ENCODE measurements at places on chromosomes 16 and 17.

DNA sequence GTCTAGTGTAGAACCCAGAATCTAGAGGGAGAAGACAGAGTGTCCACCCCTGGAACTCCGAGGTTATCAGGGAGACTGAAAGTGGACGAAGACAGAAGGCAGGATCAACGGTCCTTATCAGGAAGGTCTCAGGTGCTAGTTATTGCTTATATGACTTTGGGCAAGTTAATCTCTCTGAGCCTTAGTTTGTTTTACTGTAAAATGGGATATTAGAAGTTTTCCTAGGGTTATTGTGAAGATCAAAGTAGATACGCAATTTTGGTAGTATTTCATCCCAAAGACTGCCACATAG is 1.2 kb downstream of the RNF167 start:
- no peak for DNase-seq

- DNase-seq, result no peak
These were observed 377.0 kb upstream of the TNRC6C start for GRCh38 chr17:77581480-77581879.

DNA sequence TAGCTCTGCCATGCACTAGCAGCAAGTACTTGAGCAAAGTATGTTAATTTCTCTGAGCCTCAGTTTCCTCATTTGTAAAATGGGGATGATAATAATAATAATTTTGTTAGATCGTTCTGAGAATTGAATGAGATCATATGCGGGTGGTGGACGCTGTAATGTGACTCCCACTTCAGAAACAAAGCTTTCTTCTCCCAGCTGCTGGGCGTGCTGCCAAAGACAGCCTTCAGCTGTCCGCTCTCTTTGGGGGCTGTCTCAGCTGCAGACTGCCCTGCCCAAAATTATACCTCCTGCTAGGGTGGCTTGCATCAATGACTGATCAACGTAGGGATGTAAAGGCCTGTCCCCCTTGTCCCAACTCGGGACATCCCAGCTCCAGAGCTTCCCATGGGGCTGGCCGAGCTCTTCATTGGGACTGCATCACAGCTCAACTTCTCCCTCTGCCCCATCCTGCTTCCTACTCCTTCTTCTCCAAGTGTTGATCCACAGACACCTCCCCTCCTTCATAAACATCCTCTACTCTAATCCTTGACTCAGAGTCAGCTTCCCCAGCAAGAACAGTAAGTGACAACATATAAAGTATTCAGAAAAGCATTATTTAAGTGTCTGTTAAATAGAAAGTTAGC is 30.7 kb upstream of the CDH5 start:
- peak; percentile 63 for DNase-seq

DNA sequence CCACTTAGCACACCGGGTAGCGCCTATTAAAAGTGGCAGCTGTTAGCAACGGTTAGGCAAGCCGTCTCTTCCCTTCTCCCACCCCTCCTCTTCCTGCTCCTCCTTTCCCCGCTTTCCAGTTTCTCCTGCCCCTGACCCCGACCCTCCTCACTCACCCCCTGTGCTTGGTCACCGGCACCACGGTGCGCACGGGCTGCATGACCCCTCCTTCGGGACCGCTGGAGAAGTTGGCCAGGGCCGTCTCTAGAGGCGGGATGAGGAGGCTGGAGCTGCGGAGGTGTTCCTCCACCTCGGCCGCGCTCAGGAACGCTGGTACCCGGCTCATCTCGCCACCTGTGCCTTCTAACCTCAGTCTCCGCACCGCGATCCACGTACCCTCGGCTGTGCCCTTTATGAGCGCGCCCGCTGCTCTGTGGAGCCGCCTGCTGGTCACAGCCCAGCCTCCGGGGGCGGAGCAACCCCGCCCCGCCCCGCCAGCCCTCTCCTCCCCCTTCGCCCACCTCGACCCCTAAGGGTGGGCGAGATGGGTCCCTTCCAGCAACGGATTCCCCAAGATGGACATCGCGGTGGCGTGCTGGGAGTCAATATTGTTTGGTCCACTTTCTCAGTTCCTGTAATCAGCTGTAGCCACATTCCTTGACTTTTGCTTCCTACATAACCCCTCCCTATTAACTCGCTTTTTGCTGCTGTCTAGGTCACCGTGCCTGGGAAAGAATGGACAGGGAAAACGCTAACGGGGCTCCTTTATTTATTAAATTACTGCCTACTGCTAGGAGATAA is at the start of gene CRYM:
CRYM (minus strand) TSS at position 364 of the 780 bp plus-strand sequence; CDS start at position 325, 39 bp downstream.
- DNase-seq, result no peak

DNA sequence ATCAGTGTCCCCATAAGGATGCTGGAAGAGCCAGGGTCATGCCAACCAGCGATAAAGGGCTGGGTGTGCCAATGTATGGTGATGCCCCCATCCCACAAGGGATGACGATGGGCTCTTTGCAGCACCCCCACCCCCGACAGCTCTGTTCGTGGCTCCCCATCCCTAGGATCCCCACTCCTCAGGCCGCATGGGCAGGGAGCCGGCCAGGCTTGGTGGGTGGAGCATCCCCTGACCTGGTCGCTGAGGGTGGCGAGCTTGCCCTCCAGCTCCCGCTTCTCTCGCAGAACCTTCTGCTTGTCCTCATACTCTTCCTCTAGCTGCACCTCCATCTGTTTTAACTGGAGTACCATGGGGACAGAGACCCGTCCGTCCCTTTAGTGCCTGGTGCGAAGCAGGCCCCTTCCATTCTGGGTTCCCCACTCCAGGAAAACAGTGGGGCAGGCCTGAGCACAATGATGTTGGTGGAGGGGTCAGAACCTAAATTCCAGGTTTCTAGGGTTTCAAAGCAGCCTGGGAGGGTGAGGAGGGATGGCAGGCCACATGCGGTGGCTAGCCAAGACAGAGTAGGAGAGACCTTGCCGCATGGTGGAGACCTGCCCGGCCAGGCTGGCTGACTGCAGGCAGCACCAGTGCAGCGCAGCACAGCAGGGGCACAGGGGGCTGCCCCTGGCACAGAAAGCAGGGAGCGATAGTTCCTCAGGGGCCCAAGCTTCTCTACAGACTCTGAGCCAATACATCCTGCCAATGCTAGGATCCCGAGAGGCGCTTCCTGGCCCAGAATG is 50.3 kb downstream of the PIPOX start:
- no peak for DNase-seq

DNA sequence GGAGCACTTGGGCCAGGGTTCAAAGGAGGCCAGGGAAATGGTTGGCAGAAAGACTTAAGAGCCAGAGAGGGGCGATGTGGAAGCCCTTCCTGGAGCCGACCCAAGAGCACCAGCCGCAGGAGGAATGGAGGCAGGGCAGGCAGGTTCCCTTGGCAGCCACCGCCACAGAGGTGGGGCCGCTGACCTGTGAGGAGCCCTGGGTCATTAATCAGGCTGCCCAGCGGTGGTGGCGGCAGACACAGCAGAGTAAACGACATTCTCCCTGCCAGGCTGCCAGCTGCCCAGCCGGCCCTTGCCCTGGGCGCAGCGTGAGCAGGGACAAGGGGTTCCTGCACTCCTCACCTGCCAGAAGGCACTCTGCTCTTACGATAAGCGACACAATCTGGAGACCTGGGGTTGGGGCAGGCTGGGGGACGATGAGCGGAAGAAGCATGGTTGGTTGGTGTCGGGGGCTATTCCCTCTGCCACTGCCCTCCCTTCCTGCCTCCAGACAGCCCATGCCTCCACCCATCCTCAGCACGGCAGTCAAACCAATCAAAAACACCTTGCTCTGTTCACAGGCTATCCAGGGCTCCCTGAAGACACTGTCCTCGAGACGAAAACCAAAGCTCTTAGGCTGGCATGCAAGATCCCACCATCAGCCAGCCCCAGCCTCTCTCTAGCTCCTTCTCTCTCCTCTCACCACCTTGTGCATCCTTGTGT is 40.9 kb downstream of the PLXDC1 start:
- DNase-seq, result no peak

- peak; percentile 65 for DNase-seq
These were observed 13.2 kb downstream of the SLC7A5 start for GRCh38 chr16:87855852-87856715.

DNA sequence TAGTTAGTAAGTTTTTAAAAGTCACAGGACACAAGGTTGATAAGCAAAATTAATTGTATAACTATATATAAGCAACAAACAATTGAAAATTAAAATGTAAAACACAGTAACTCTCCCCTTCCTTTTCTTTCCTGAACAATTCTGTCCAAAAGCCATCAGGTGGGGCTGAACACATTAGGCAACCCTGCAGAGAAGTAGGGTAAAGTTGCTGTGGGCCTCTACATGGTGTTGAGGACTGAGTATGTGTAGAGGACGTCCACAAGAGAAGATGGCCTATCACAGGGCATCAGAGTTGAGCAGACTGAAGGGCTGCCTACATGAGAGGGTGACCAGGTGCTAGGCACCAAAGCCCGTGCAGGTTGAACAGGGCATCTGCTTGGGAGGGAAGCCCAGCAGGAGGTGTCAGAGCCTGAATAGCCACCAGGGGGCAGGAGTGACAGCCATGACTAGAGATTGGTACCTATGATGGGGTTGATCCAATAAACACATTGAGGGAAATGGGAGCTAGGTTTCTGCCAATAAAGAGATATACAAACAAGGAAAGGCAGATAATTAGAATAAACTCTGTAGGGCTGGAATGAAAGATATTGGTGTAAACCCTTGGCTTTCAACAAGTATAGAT is 415.1 kb downstream of the NPIPA8 start:
- no peak for DNase-seq

- DNase-seq, result no peak
These were observed 9.9 kb downstream of the METTL22 start for GRCh38 chr16:8631373-8631772.

GRCh38 chr17:17364338-17364667 is 61.1 kb downstream of the NT5M start:
- no peak for DNase-seq

DNA sequence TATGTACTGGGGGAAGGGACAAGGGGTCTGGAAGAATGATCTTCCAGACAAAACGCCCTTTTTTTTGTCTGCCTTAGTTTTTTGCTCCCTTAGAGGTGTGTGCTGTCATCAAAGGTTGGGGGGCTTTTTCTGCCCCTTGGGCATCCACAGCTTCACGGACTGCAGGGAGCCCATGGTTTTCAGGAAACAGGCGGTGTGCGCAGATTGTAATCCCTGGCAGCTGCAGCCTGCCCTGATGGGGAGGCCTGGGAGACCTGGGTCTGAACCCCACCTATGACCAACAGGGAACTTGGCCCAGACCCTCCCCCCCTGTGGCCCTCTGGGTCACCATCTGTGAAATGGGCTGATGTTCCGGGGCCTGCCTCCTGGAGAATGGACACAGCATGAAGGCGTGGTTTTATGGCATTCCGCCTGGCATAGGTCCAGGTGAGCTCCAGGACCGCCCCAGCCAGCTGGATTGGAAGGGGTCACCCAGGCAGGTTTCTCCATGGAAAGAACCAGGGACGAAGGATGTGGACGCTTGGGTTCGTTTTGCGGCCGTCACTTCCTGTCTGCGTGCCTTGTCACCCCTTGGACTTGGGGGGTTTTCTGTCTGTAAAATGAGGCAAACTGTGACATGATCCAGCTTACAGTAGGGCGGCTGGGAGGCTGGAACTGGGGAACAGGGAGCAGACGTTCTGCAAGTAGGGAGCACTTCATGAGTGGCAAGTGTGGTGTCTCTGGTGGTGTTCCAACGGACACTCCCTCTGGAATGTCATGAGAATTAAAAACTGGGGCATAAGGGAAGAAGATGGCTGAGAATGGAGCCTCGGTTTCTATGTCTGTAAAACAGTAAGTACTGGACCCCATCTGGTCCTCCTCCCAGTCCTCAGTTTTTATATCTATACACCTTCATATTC is 1.5 kb downstream of the CPNE2 start:
- DNase-seq, result no peak

DNA sequence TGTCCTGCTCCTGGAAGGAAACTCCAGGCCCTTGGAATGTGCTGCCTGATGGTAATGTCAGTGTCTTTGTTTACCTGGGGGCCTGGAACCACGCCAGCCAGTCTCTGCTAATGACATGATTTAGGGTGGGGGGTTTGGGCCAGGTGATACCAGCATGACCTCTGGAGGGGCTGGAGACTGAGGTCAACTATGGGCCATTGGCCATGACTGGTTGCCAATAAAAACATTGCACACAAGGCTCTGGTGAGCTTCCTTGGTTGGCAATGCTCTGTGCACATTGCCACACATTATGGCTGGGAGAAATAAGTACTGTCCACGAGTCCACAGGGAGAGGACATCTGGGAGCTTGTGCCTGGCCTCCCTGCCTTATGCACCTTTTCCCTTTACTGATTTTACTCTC is 52.5 kb downstream of the LITAF start:
- DNase-seq, result no peak

DNA sequence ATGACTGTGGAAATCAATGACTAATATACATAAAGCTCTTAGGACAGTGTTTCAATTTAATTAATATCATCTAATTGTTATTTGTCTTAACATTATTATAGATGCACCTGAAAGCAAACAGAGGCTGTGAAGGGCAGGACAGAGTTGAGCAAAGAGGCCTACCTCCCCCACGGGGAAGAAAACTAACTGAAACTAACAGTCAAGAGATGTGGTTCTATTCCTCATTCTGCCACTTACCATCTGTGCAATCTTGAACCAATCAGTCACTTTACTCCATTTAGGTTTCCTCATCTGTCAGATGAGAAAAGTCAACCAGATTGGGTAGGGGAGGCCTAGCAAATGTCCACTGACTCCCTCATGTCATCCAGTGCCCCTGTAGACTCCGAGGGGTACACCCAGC is 59.1 kb downstream of the C17orf67 start:
- DNase-seq, result no peak

- DNase-seq, result no peak
These were observed 22.1 kb downstream of the MYO18A start for GRCh38 chr17:29158096-29158487.

- DNase-seq, result no peak
These were observed 141.2 kb downstream of the CMIP start for GRCh38 chr16:81585785-81586184.

- DNase-seq, result no peak
These were observed 21.3 kb downstream of the B9D1 start for GRCh38 chr17:19341211-19341631.

- DNase-seq, result no peak
These were observed 643 bp downstream of the HSDL1 start for GRCh38 chr16:84144209-84144858.

DNA sequence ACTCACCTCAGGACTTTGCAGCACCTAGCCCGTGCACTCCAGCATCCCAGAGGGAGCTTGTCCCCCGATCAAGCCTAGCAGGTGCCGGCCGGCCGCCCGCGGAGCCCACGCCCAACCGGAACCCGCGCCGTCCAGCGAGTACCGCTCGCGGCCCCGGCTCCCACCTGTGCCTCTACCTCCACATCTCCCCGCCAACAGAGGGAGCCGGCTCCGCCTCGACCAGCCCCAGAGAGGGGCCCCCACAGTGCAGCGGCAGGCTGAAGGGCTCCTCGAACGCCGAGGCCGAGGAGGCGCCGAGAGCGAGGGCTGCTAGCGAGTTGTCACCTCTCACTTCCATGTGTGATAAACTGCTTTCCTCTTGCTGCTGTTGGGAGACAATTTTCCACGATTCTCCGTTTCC is 41.1 kb upstream of the DHRS7B start:
- no peak for DNase-seq

DNA sequence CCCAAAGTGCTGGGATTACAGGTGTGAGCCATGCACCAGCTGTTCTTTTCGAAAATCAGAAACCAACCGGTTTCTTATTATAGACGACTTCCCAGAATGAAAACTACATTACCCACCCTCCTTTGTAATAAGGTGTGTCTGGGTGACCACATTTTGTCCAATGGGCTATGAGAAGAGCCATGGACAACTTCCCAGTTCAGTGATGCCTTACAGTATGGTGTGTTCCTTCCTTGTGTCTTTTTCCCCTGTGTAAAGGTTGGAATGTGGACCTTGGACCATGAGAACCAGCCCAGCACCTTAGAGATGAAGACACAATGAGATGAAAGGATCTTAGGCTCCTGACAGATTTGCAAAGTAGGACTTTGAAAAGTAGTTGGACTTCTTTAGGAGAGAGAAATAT is 85.0 kb upstream of the ATF7IP2 start:
- no peak for DNase-seq
